Karpas-422 (cell line): ENCODE measurements at places on chromosomes 3 and 15. TPM values are rescaled to one million over a fixed set of nuclear protein-coding genes. Genes with fewer than 3 reads are reported as not detected.

DNA sequence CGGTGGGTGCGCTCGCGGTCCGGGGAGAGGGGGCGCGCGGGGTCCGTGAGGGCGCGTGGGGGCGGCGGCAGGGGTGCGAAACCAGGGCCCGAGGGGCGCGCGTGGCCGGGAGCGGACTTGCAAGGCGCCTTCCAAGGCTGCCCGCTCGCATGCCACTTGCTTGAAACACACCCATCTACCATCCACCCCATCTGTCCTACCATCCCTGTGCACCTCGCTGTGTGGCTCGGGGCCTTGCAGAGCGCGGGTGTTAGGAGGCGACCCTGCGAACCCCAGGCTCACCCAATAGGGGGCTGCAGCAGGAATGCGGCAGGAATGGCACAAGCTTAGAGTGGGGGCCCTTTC is 240 bp downstream of the CFAP100 start:
- H3K27ac ChIP-seq = no peak overlapping the region
- no peaks in the 10 kb centered on the region for H3K27me3 ChIP-seq
- H3K4me1 ChIP-seq = no peaks in the 10 kb centered on the region
- no peak for DNase-seq
- H3K4me3 ChIP-seq = no peak overlapping the region

DNA sequence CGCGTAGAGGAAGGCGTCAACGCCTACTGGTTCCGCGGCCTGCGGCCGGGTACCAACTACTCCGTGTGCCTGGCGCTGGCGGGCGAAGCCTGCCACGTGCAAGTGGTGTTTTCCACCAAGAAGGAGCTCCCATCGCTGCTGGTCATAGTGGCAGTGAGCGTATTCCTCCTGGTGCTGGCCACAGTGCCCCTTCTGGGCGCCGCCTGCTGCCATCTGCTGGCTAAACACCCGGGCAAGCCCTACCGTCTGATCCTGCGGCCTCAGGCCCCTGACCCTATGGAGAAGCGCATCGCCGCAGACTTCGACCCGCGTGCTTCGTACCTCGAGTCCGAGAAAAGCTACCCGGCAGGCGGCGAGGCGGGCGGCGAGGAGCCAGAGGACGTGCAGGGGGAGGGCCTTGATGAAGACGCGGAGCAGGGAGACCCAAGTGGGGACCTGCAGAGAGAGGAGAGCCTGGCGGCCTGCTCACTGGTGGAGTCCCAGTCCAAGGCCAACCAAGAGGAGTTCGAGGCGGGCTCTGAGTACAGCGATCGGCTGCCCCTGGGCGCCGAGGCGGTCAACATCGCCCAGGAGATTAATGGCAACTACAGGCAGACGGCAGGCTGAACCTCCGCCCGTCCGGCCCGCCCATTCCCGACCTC is 4.1 kb downstream of the ISLR2 start:
- H3K4me3 ChIP-seq = no peak overlapping the region
- H3K27ac ChIP-seq = no peak overlapping the region
- no peaks in the 10 kb centered on the region for H3K27me3 ChIP-seq
- no peak for DNase-seq
- no peaks in the 10 kb centered on the region for H3K4me1 ChIP-seq

- H3K27me3 ChIP-seq = no peaks in the 10 kb centered on the region
- no peak overlapping the region for H3K27ac ChIP-seq
- H3K36me3 ChIP-seq = no peaks in the 10 kb centered on the region
- DNase-seq = no peak
Observed at GRCh38 chr15:58526647-58527192, 94.9 kb downstream of the LIPC start.

- H3K4me1 ChIP-seq = no peaks in the 10 kb centered on the region
- no peak for DNase-seq
- H3K27me3 ChIP-seq = 0 out of 2 replicates have a peak, but pooled peaks cover 3% of the 10 kb centered on the region
- no peak overlapping the region for H3K4me3 ChIP-seq
Observed at GRCh38 chr3:83971666-83972065, 987.1 kb upstream of the CADM2 start.

DNA sequence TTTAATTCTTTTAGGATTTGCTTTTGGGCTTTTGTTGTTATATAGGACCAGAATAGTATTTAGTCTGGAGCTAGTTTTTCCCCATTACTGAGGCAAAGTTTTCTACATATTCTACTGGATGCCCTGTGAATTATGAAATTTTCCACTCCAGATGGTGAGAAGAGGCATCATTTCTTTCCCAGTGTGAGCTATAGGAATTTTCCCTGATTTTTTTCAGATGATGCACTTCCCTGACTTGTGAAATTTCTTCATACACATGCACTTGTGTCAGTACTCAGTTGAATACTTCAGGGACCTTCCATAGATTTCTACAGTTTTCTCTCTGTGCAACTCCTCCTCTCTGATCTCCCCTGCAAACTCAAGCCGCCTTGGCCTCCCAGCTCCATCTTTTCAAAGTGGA is 73.7 kb upstream of the SLCO2A1 start:
- no peak for DNase-seq
- H3K36me3 ChIP-seq = no peaks in the 10 kb centered on the region
- no peaks in the 10 kb centered on the region for H3K27me3 ChIP-seq

Gene SUSD5
- not detected in 2 replicates for total RNA-seq

- no peak overlapping the region for H3K27ac ChIP-seq
- H3K36me3 ChIP-seq = no peaks in the 10 kb centered on the region
- H3K27me3 ChIP-seq = no peaks in the 10 kb centered on the region
- no peak overlapping the region for H3K4me3 ChIP-seq
- DNase-seq = no peak
Observed at GRCh38 chr3:13564751-13565560, 16.0 kb downstream of the FBLN2 start.

Gene TMEM42
- 19.2 and 42.1 TPM in 2 replicates for total RNA-seq

DNA sequence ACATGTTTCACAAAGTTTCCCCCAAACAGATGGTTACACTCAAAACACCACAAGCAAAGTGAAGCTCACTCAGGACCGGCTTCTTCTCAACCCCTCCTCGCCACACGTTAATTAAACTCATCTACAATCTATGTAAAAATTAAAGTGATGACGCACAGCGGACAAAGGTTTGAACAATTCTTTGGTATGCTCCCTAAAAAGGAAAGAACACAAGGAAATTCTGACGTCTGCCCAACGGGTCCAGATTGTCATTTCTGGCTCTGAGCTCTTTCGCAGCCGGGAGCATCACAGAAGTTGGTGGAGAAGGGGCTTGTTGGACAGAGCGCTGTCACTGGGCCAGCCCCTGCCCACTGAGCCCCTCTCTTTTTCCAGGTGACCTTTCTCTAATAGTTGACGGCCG is 173.7 kb upstream of the CHRNA7 start:
- no peaks in the 10 kb centered on the region for H3K4me1 ChIP-seq
- H3K36me3 ChIP-seq = no peaks in the 10 kb centered on the region
- no peak for DNase-seq
- H3K27me3 ChIP-seq = no peaks in the 10 kb centered on the region
